Stimulated activated CD8-positive, alpha-beta memory T cell treated with anti-CD3 and anti-CD28 coated beads, Interleukin-7, amount 100 ng/mL, for 48 hours (primary cell): ENCODE measurements at places on chromosomes 7 and 10.

GRCh38 chr10:61845950-61846268 lies 55.6 kb upstream of the ARID5B start:
- no peak for DNase-seq

- DNase-seq = no peak
These were observed 146.1 kb upstream of the FRMD4A start for GRCh38 chr10:14476641-14477407.

DNA sequence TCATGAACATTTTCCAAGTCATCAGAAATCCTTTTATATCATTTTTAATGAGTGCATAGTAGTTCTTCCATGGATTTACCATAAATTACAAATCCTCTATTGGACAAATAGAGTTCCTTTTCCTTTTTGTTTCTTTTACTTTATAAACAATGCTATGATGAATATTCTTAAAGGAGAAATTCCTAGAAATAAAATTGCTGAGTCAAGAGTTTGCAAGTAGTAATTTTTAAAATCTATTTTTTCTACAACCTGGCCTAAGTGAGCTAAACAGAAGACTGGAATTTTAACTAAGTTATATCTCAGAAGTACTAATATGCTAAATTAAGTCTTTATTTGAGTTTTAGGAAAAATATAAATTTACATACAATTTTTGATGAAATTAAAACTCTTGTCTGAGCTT lies 38.8 kb downstream of the PLEKHA1 start:
- no peak for DNase-seq

DNA sequence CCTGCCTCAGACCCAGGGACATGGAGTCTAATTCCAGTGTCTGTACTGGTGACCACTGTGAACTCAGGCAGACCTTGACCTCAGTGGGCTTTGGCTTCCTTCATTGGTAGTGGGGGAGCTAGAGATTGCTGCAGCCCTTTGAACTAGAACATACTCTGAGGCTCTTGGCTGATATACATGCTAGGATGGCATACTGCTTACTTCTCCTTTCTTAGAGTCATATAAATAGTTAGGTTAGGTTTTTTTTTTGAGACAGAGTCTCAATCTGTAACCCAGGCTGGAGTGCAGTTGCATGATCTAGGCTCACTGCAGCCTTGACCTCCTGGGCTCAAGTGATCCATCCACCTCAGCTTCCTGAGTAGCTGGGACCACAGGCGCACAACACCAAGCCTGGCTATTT lies 49.7 kb downstream of the TMEM178B start:
- DNase-seq = no peak

GRCh38 chr10:12681252-12681651 lies 320.3 kb downstream of the CCDC3 start:
- DNase-seq = no peak

GRCh38 chr7:64183126-64183742 lies 23.8 kb upstream of the ZNF735 start:
- DNase-seq = no peak

- no peak for DNase-seq
These were observed 33.1 kb downstream of the PRSS2 start for GRCh38 chr7:142803901-142804300.

GRCh38 chr7:389911-390601 lies 100.1 kb downstream of the FOXL3 start:
- no peak for DNase-seq

DNA sequence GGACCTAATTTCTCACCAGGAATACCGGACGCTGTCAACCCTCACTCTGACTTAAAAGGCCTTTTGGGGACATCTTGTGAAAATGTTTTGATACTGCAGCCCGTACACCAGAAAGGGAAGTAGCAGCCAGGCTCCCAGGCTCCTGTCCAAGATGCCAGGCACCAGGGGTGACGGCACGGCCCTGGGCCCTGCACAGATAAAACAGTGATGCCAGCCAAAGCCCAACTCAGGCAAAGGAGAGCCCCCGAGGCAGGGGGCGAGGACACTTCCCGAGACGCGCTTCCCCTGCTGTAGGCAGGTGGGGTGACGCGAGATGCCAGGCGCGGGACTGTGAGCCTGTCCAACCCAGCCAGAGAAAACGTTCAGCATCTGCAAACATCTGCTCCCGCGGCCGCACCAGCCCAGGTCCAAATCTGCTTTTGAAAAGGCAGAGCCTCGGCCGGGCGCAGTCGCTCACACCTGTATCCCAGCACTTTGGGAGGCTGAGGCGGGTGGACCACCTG lies 15.7 kb downstream of the ZFAND2A start:
- no peak for DNase-seq

GRCh38 chr7:20019757-20020432 lies 197.3 kb downstream of the MACC1 start:
- no peak for DNase-seq

GRCh38 chr7:1854866-1855724 lies 185.0 kb downstream of the ELFN1 start:
- no peak for DNase-seq

DNA sequence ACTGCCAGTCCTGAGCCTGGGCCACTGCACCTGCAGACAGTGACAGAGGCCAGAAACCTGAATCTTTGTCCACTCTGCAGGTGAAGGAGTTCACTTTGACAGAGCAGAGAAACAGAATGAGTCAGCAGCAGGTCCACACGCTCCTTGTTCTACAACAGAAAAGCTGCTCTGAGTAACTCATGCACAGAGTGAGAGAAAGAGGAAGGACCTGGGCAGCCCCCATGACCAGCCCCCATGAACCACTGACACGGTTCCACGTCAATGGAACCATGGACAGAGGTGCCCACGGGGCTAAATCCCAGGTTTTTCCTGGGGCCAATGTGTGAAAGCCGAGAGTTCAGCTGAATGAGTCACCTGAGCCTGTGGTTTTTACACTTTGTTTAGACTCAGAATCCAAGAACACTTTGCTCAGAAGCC lies 40.8 kb upstream of the CTBP2 start:
- no peak for DNase-seq

DNA sequence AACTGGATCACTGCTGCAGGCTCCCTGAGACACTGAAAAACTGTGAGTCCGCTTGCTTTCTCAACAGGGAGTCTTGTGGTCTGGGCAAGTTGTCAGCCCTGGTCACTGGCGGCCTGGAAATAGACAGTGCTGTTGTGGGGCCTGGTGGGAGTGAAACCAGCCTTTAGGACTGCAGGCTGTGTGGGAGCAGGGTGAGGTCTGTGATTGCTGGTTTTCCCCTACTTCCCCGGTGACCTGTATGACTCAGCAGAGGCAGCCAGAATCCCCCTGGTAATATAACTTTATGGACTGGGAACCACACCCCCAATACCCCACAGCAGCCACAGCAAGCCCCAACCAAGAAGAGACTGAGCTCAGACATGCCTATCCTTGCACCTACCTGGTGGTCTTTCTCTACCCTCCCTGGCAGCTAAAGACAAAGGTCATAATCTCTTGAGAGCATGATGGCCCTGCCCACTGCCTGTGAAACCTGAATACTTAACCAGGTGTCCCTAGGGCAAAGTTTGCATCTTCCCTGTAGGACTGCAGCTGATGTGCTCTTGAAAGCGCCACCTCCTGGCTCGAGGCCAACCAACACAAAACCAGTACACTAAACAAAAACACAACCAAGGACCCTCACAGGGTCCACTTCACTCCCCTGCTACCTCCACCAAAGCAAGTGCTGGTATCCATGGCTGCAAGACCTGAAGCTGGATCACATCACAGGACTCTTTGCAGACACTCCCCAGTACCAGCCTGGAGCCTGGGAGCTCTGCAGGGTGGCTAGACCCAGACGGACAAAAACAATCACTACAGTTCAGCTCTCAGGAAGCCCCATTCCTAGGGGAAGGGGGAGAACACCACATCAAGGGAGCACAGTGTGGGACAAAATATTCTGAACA lies 7.2 kb upstream of the ADAM22 start:
- DNase-seq = peak; percentile 0

- no peak for DNase-seq
These were observed 8.6 kb downstream of the YAE1 start for GRCh38 chr7:39574673-39575349.

- DNase-seq = no peak
These were observed 23.7 kb downstream of the RTKN2 start for GRCh38 chr10:62244785-62245467.

GRCh38 chr10:76540786-76541185 lies 1096.8 kb downstream of the KCNMA1 start:
- no peak for DNase-seq

GRCh38 chr7:155009570-155010157 lies 6.7 kb upstream of the PAXIP1 start:
- no peak for DNase-seq

DNA sequence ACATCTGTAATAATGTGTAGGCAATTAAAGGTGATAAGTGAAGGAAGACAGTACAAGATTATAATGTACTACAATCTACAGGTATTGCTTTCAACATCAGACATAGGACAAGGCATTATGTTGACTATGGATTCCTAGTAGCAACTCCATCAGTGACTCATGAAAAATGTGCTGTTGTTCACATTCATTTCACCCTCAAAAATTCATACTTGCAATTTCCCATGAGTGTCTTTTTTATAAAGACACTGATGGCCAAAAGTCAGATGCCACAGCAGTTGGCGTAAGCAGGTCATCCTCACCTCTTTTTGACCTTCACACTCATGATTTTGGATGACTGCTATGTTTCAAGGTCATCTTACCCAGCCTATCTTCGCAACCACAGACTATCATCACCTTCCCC lies 100.0 kb upstream of the AMPH start:
- no peak for DNase-seq

- DNase-seq = no peak
These were observed 32.4 kb downstream of the KMT2E start for GRCh38 chr7:105046414-105046813.

DNA sequence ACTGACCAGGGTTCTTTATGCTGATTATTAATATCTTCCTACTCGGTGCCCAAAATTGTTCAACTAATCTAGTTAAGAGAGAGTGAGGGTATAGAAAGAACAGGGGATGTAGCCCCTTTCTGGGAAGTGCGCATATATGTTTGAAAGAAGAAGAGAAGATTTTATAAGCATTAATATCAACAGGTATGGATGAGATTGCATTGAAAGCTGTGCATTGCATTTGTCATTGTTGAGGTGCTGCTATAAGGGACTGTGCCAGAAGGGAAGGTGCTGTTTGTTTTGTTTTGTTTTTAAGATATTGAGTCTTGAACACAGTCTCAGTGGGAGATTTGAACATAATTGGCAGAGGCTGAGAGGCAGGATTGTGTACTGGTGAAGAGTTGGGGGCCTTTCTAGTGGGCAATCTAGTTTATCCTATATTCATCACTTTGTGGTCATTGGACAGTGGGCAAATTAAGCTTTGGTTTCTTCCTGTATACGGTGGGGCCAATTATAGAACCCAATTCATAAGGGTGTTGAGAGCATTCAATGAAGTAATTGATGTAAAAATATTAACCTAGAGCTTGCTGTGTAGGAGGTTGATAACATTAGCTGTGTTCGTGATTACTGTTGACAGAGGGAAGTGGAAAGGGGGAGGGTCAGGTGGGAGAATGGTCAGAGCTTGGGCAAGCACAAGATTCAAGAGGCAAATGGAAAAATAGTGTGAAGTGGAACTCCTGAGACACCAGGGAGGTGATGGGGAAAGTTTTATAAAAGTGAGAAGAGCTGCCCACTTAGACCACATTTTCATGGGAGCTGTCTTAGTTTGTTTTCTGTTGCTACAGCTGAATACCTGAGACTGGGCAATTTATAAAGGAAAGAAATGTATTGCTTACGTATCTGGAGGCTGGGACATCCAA lies 19.9 kb upstream of the PCGF5 start:
- no peak for DNase-seq

DNA sequence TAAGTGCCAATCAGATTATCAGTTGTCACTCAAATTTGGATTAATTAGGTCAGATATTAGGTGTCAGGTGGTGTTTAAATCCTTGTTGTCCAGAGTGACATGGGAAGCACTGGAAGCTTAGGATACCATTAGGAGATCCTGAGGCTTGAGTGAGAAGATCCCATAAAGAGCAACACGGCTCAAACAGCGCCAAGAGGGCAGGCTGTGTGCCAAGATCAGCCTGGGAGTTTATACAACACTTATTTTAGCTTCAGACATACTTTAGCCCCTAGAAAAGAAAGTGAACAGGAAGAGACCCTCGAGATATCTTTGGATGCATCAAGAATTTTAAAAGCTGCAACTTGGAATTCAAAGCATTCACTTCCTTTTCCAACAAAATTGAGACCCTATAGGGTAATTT lies 14.2 kb upstream of the ACTA2 start:
- DNase-seq = no peak

DNA sequence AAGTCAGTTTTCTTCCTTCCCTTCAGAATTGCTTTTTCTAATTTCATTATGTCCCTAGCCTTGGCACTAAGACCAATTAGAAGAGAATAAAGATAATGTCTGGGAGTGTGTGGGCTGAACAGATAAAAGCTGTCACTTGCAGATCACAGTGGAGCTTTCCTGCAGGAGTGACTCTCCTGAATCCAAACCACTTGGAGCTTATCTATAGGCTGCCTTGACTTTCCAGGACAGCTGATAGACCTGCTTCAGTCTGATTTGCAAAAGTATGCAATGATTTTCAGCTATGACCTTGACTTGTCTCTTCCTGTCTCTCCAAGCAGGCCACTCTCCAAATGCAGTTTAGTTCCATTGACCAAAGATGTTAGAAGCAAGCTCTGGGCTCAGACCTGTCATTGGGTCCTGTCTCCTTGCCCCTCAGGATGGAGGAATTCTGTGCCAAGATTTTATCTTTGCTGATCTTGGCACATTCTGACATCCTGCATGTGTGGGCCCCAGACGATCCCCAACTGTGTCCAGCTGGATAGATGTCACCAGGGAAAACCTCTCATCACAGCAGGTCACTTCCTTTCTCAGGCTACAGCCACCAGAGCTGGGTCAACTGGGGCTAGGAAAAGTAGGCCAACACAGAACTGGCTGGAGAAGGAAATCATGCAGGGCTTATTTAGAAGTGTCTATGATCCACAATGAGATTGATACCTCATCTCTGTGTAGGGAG lies 120.9 kb upstream of the ZNF438 start:
- DNase-seq = no peak

DNA sequence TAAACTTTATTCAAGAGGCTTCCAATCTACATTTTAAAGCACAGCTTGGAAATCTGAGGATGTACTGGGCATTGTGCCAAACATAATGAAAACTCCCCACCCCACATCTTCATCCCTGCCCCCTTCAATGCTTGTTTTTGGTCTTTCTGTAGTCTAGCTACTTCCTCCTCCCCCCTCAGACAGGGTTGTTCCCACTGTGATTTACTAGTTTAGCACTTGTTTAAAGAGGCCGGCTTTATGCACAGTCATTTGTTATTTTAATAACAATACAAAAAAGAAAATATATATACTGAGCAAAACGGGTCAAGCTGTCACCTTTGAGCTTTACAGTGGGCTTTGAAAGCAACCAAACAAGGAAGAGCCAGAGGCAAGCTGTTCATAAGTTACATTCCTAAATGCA lies 132.6 kb downstream of the CHRM2 start:
- DNase-seq = no peak

DNA sequence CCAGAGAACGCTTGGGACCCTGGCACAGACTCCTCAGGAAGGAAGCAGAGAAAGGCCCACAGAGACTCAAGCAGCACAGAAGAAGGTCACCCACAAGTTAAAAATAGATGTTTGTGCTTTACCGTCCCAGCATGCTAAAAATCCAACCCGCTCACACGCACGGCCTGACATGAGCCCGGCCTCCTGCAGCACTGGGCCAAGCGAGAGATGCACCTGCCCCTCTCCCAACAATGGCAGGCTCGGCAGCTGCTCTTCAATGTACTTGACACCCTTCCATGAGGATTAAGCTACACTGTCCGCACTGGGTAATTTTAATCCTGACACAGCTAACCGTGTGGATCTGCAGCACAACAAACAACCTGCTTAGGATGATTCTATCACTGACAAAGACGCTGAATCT lies 9.3 kb downstream of the DIP2C start:
- no peak for DNase-seq
